ENCODE measurements at places on chromosomes 3 and 15. TPM values are rescaled to one million over a fixed set of nuclear protein-coding genes. Genes with fewer than 3 reads are reported as not detected.
A peak's percentile ranks its signal among the peaks of the same experiment; 100 is the strongest.

- no peaks in the 10 kb centered on the region for H3K27me3 ChIP-seq
- H3K27ac ChIP-seq = peak overlapping the region; percentile 41
- no peak overlapping the region for H3K4me3 ChIP-seq
- peaks cover 38% of the 10 kb centered on the region for H3K4me1 ChIP-seq
- H3K36me3 ChIP-seq = no peaks in the 10 kb centered on the region
- DNase-seq = no peak
Measured at GRCh38 chr3:195171093-195171873, 99.7 kb downstream of the XXYLT1 start.

DNA sequence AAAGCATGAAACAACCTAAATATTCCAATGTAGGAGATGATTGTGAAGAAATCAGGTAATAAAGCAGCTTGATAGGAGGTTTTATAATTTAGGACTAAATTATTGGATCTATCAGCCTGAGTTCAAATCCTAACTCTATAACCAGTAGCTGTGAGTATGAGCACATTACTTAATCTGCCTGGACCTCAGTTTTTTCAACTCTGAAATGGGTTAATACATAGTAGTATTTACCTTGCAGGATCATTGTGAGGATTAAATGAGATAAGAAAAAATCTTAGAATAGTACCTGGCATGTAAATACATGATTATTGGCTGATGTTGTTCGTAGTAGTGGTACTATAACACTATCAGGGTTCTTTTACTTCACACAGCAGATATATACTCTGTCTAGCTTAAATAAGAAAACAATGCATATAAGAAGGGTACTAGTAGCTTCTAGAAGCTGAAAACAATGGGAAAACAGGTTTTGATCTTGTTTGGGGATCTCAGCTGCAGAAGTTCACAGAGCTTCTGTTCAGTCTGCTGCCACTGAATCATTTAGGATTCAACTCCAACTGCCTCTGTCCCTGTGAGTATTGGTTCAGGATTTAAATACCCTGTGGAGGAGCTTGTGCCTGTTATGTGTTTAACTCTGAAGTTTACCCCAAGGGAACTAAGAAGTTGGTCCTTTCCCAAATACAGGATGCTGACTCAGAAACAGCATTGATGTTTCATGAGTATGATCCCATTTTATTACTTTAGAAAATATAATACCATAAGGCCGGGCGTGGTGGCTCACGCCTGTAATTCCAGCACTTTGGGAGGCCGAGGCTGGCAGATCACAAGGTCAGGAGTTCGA, 34.2 kb downstream of the KAT2B start:
- H3K4me1 ChIP-seq = no peaks in the 10 kb centered on the region
- H3K4me3 ChIP-seq = no peak overlapping the region
- H3K27me3 ChIP-seq = no peaks in the 10 kb centered on the region
- H3K27ac ChIP-seq = peak overlapping the region; percentile 53

The ZBBX gene
- total RNA-seq = not detected

- H3K27me3 ChIP-seq = no peaks in the 10 kb centered on the region
- no peak overlapping the region for H3K4me3 ChIP-seq
- H3K27ac ChIP-seq = no peak overlapping the region
- H3K4me1 ChIP-seq = no peaks in the 10 kb centered on the region
- no peaks in the 10 kb centered on the region for H3K36me3 ChIP-seq
Measured at GRCh38 chr3:107942951-107943749, 147.7 kb downstream of the CD47 start.

The FGF7 gene
- 4.7 TPM for total RNA-seq

Measured in esophagus squamous epithelium (tissue), 5 donors.